Fibroblast of the aortic adventitia (primary cell): ENCODE measurements at places on chromosomes 12 and 14.

DNA sequence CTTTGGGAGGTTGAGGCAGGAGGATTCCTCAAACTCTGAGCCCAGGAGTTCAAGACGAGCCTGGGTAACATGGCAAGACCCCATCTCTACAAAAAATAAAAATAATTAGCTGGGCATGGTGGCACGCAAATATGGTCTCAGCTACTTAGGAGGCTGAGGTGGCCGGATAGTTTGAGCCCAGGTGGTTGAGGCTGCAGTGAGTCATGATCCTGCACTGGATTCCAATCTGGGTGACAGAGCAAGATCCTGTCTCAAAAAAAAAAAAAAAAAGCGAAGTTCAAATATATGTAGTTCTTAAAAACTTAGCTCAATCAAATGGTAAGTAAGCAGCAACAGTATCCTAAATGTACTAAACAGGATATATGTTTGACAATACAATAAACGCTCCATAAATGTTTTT, 85.5 kb upstream of the SSTR1 start:
- DNase-seq = no peak

GRCh38 chr12:24839268-24839791, 109.6 kb downstream of the BCAT1 start:
- DNase-seq = peak; percentile 25

DNA sequence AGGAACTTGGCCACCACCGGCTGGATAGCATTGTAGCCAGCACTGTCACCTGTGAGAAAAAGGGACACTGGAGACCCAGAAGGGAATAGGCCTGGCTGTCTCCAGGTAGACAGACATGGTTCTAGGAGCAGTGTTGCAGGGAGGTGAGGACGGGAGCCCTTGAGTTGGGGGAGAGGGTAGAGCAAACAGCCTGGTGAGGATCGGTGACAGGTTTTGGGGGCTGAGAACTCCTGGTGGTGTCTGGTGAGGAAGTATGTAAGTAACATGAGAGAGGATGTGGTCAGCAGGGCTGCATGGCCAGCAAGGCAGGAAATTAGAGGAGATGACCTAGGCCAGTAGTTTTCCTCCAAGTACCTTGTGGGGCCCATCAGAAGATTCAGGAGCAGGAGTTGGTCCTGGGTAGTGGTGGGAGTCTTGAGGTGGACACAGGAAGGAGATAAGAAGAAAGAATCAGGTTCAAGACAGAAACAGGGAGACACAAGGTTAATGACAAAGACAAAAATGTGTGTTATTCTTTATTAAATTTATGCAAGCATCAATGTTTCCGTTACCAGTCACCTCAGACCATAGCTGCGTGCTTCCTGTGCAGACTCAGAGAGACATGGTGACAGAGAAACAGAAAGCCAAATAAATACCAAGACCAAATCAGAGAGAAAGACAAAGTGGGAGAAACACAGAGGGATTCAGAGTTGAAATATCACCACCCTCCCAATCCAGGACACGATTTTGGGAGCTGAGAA, at the start of gene ARHGAP9:
ARHGAP9 (minus strand) TSS at position 491 of the 740 bp plus-strand sequence; CDS start at position 31, 460 bp downstream.
- DNase-seq = no peak

GRCh38 chr12:68349220-68349621, 17.1 kb upstream of the MDM1 start:
- peak; percentile 64 for DNase-seq

GRCh38 chr12:64883264-64884163, 59.1 kb downstream of the TBC1D30 start:
- DNase-seq = no peak
